ENCODE measurements at places on chromosomes 12 and 14. TPM values are rescaled to one million over a fixed set of nuclear protein-coding genes. Genes with fewer than 3 reads are reported as not detected.

DNA sequence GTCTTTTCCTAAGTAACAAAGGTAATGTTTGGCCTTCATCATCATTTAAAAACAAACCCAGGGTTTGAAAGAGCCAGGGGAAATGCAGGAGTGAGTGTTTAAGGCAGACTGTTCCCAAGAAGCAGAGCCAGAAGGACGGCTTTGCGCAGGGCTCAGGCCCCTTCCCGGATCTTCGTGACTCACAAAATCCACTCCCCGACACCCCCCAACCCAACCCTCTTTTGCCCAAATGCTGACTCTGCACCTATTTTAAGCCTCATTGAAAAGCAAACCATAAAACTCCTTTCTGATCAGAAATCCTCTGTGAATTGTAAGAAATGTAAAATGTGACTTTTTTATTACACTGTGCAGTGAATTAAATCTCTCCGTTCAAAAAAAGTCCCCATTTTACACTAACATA lies 67.5 kb downstream of the SETD3 start:
- no peak for DNase-seq

KRT79 gene
- 0.09 TPM for total RNA-seq

PPP2R5E gene
- total RNA-seq, result 40.4 TPM

DNA sequence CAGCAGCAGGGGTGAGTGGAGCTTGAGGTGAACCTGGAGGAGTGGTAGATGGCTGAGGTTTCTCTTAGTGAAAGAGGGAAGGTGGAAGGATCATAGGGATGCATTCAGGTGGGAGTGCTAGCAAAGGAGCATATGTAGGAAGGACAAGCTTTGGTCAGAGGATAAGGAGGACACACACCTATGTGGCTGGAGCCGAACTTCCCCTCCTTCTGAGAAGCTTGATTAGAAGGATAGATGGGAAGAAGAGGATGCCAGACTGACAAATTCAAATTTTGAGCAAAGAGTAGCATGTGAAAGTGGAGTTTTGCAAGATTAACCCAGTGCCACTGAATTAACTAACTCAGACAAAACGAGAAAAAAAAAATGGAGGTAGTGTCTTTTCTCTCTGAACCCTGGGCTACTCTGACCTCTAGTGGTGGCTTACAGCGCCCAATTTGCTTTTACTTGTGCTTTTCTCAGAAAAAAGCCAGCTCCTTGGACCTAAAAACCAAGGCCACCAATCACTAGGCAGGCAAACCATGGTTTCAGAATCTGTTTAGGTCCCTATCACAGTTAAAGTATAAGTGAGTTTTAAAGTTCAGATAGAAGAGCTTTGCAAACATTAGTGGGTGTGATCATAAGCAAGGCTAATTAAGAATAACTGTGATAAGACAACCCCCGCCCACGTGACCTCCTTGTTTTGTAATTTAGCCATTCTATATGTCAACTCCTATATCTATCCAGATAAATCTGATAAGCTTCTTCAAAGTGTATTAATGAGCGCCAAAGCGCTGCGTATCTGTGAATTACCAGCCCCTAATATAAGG lies 15.5 kb downstream of the EMP1 start:
- DNase-seq, result peak; percentile 84

- DNase-seq, result no peak
These were observed 21.8 kb upstream of the KRT8 start for GRCh38 chr12:52926596-52927234.

PPP1R36 gene
- not detected for total RNA-seq

Measured in activated CD4-positive, alpha-beta T cell treated with anti-CD3 and anti-CD28 coated beads for 36 hours (primary cell).